ENCODE measurements at places on chromosomes 7 and 10. TPM values are rescaled to one million over a fixed set of nuclear protein-coding genes. Genes with fewer than 3 reads are reported as not detected.

Gene CHN2
- total RNA-seq: under 0.01 TPM

Gene ABCB1
- total RNA-seq: 3.0 TPM

Gene NPC1L1
- not detected for total RNA-seq

Gene ZNF853
- total RNA-seq: 0.54 TPM

Gene CACNA2D1
- 49.0 TPM for total RNA-seq

Measured in endothelial cell of coronary artery (primary cell).